Activated T-cell treated with anti-CD3 and anti-CD28 coated beads, Interleukin-2, amount 50 U/mL, for 24 hours (primary cell): ENCODE measurements at places on chromosomes 4 and X.

DNA sequence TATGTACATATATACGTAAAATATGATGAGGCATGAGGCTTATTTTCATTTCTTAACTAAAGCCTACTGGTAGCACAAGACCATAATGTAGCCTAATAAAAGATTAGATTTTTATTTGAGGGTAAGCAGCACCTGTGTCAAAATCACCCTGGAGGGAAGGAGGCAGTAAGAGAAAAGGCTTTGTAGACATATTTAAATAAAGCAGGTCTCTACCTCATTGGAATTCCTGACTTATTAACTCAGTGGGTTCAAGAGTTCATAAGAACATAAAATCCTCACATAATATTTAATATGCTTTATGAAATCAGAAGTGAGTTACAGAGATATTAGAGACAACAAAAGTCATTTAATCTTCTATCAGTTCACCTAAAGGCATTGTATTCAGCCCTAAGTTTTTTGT is 261.6 kb upstream of the ANKRD50 start:
- DNase-seq, result no peak

DNA sequence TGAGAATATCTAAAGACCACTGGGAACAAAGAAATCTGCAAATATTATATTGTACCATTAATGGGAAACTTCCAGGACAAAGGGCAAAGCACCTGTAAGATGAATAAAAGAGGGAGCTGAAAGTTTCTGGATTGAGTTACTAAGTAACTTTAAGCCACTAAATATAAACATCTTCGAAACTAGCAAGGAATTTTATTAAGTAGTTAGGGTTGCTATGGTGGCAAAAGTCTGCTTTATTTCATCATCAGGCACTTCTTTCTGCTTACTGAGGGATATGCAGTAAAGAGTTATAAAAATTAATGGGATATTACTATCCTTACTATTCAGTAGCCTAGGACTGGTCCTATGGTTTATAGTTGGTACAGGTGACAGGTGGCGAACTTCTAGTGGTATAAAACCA is 33.0 kb downstream of the SMARCA1 start:
- no peak for DNase-seq

GRCh38 chr4:6252051-6252450 is 17.6 kb upstream of the WFS1 start:
- no peak for DNase-seq

GRCh38 chr4:80471756-80472155 is 136.2 kb downstream of the CFAP299 start:
- no peak for DNase-seq

DNA sequence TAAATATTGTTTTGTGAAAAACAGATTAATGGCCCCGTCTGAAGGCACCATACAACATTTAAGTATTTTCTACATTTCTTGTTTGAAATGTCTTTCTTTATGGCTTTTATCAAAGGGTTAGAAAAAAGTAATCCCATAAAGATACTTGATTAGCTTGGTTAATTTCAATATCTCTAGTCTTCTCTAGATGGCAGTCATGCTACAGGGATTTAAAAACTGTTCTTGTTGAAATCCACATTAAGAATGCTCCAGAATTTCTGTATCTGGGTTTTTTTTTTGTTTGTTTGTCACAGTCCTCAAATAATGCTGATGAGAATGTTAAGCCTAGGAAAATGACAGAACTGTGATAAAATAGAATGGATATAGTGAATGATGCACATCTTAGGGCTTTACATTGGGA is 109.0 kb upstream of the AADAT start:
- no peak for DNase-seq

DNA sequence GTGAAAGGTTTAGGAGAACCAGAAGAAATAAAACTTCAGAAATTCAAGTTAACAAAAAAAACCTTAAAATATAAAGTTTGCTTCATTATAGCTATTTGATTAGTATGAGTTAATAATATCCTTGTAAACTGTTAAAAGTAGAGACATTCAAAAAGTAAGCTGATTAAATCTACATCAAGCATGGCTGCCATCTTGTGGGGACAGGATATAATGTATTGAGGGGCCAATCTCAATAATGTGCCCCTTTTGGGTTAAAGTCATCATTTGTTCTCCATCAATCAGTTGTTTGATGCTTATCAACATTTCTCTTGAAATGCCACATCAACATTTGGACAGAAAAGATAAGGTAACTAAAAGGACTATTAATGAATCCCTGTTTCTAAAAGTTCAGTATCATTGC is 4.6 kb upstream of the GRID2 start:
- no peak for DNase-seq

DNA sequence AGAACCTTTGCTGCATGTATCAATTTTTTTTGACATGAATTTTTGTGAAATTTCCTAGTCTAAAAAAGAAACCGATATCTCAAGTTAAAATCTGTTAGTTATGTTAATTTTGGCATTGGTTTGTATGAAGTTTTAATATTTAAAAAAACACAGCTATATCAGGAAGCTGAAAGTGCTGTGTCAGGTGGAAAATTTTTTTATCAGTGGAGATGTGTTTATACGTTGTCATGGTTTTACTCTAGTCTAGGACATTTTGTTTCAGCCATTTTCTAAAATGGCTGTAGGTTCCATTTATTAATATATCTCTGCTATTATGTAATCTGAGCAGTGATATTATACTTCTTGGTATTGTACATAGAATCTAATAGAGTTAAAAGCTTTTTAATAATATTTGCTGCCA is 34.2 kb downstream of the OCRL start:
- no peak for DNase-seq

DNA sequence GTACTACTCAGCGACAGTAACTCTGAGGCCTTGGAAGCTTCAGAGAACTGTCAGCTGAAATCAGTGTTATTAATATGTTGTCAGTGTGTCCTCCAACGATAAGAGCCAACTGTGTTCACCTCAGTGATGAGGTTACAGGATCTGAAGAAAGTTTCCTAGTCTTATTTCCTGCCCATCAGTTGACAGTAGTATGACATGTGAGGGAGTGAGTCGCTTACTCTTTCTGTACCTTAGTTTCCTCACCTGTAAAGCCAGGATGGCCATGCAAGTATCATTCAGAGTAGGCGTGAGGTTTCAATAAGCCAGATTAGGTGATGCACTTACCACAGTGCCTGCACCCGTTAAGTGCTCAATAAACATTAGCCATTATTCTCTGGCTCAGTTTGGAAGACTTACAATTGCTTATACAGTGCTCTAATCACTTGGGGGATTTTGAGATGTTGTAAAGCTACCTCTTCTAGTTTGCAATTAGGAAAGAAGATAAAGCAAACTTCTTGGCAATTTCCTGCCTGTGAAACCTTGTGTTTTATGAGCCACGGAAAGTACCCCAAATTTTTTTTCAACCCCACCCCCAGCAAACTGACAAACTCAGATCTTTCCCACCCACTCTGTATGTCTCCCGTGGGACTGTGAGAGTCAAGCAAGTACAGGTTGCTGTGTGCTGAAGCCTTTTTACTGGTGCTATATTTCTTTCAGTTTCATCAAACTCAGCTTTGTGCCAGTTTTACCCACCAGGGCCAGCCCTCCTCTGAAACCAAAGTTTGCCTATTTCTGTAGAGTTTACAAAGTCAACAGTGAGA is 62.2 kb downstream of the ANXA3 start:
- no peak for DNase-seq

- DNase-seq, result no peak
These were observed 265.4 kb upstream of the ADGRL3 start for GRCh38 chr4:60934566-60935295.

GRCh38 chr4:53531585-53532224 is 59.6 kb downstream of the LNX1 start:
- no peak for DNase-seq

DNA sequence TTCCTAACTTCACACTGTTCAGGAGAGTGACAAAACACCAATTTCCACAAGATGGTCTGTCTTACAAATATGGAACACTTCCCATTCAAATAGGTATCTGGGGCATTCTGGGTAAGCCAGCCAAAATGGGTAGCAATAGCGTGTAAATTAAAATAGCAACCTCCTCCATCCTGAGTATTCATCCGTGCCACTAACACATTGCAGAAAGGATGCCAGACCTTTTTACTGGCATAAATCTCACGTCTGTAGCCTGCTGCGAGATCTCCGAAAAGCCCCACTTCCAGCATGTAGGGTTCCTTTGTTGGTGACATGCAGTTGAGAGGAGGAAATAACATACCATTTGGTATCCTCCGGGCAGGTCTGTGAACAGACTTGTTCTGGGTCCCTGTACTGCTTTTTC is 52.7 kb upstream of the RAI2 start:
- no peak for DNase-seq

- DNase-seq, result no peak
These were observed 35.7 kb downstream of the PRKG2 start for GRCh38 chr4:81179326-81179725.

GRCh38 chr4:184459413-184459812 is 14.9 kb downstream of the IRF2 start:
- DNase-seq, result no peak

DNA sequence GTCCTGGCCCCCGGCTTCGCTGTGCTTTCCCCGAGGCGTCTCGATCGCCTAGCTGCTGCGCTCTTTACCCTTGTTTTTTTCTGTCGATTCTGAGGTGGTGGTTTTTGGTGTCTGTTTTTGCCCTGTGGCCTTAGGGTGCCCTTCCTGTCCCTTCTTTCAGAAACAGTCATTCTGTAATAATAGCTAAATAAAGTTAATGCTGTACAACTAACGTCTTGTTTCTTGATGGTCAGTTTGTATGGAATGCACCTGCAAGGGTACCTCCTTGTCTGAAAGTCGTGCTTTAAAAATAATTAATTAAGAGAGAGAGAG is 686 bp downstream of the FIP1L1 start:
- DNase-seq, result no peak

GRCh38 chr4:181509073-181509472 is 734.1 kb upstream of the TENM3 start:
- no peak for DNase-seq

DNA sequence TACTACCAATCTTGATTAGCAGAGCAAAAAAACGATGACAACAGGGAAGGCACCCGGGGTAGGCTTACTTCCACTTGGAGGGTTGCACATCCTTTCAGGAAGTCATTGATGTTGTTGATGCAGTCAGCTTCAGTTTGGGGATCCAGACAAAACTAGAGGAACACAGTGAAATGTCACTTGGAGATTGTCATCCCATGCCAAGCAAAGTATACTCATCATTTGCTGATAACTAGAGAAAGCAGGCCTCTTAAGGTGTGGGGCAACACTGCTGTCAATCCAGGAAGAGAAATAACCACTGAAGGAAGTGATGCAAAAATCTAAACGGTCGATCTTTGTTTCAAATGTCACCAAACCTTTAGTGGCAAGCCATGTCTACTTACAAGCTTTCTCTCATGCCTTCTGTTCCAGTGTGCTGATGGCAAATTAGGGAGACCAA is 1.4 kb downstream of the ARHGEF6 start:
- no peak for DNase-seq

GRCh38 chr4:176031922-176032321 is 33.7 kb upstream of the WDR17 start:
- no peak for DNase-seq

- no peak for DNase-seq
These were observed 587.1 kb upstream of the CPEB2 start for GRCh38 chr4:14415146-14415545.

- DNase-seq, result no peak
These were observed 71.0 kb upstream of the UGT8 start for GRCh38 chr4:114527637-114528036.

- no peak for DNase-seq
These were observed 596.7 kb downstream of the FAT4 start for GRCh38 chr4:125911481-125911880.

DNA sequence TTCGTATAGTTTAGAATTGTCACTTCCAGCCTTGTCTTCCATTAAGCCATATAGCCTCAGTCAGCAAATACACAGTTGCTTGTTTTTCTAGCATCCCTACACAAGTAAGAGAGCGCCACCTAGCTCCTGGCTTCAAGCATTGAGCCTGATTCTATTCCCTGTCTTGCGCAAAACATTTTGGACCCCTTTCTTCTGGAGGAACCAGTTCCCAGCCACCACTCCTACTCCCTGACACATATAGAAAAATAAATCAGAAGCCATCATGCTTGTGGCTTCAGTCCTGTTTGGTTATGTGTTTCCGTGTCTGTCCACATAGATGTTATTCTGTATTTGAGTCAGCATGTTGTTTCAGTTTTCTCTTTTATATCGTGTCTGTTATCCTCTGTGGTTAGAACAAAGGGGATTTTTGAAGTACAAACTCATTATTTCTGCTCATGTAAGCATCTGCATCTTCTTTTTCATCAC is 59.9 kb downstream of the GK start:
- peak; percentile 50 for DNase-seq

DNA sequence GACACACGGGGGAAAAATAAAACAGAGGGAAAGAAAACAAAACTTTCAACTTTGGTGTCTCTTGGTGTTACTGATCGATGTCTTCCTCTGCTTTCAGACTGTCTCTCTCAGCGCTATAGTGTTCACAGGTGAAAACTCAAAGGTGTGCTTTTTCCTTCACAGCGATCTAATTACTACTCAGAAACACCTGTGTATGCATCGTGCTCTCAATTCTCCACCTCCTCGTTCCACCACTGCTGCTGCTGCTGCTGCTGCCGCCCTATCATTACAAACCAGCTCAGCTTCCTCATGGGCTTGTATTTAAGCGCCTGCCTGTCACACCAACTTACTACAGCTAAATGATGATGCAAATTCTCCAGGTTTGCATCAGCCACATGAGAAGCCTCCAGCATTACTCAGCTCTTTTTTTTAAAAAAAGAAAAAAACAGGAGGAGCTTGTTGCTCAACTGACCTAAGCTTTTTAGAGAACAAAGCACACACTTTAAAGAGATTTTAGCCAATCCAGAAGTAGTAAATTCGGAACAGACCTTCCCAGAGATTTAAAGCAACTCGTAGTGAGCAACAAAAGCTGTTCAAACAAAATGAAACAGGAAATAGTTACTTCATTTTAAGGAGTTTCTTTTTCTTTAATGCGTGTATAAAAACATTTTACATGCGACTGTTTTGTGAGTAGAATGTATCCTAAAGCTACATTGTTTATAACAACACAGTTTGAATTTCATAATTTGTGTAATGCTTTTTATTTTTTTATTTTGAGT is at the start of gene SLC7A11:
TSS of gene SLC7A11 (minus strand) at position 274 of the 758 bp plus-strand sequence. CDS start 280 bp downstream, outside the sequence.
- peak; percentile 34 for DNase-seq

DNA sequence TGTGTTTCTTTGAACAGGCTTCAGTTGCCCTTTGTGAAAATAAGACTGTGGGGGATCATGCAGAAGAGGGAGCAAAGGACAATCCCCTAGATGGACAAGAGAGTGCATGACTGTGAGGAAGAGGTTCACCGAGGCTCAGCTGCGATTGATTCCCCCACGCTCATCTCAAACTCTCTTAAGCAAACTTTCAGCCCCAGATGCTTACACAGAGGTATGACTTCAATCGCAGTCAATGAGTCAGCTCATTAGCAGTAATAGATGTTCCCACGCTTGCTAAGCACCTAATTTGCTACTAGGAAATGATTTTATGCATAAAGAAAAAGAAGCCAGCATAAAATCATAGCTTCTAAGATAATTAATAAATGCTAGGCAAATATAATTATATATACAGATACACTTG is 2256.1 kb upstream of the AGA start:
- DNase-seq, result no peak

DNA sequence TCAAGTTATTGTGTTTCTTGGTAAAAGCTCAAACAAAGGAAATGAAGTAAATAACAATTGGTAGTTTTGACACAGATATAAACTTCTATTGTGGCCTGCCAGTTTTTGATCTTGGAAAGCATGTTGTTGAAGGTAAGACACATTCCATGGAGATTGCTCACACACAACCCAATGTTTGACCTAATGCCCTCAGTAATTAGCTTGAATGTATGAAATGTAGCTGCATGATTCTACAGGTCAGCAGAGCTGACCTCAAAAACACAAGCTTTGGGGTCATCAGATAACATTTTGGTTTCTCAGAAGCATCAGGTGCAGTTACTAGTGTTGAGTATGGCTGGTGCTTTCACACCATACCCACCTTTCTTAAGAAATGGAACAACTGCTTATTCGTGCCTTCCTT is 16.5 kb downstream of the GPR173 start:
- no peak for DNase-seq
